Stimulated activated CD4-positive, alpha-beta T cell treated with anti-CD3 and anti-CD28 coated beads, Interleukin-1b, Interleukin-23, amount 100 ng/mL, for 1 hour (primary cell): ENCODE measurements at places on chromosomes 7 and 10.

GRCh38 chr7:36084485-36085091, 68.5 kb upstream of the EEPD1 start:
- DNase-seq = no peak

DNA sequence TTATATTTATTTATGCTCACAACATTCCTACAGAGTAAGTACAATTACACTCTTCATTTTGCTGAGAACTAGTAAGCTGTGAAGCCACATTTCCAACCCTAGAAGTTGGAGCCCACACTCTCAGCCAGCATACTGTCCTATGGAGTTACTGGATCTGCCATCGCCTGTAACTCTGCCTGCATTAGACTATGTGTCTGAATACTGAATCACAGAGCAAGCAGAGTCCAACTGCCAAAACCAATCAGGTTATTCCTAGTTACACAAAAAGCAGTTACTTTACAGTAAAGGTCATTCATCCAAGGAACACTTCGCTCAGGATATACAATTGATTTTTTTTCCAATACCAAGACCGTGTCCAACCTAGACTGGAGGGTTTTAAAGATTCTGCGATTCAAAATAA, 21.5 kb downstream of the CTAGE6 start:
- DNase-seq = no peak

DNA sequence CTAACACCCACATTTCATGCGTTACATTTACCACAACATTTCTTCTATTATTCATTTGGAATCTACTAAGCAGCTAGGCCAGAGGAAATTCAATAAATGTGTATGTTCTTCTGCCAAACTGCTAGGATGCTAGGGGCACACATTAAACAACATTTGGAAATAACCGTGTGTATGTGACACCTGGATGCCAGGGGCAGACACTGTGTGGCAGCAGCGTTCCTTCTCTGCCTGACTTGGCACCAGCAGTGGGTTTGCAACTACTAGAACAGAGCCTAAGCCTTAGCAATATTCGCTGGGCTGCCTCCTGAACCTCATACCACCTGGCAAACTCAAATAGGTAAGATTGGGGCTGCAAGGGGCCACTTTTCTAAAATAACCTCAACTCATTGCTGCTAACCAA, 182.1 kb downstream of the CHCHD3 start:
- no peak for DNase-seq

DNA sequence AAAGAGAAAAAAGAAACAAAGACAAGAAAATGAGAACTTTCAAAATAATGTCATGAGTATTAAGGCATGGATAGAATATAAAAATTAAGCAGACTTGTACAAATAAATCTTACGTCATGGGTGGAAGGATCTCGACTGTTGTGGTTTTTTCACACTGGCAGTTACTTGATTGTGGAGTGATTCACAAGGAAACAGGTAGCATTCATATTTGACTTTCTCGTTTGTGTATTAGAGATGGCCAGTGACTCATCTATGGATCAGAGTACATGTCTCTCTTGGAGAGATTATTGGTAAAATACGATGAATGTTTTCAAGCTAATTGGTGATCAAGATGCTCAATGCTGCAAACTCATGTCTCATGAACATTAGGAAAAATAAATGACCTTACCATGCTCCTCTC, 564.3 kb downstream of the GATA3 start:
- no peak for DNase-seq

- DNase-seq = no peak
These were observed 56.7 kb downstream of the GRK5 start for GRCh38 chr10:119263951-119264617.
